Jurkat, Clone E6-1 (cell line): ENCODE measurements at places on chromosomes 11 and 22.

- DNase-seq: no peak
Measured at GRCh38 chr11:61820174-61820573, 3.4 kb upstream of the FADS1 start.

GRCh38 chr11:87369888-87370287, 332.2 kb downstream of the TMEM135 start:
- DNase-seq: no peak

- DNase-seq: no peak
Measured at GRCh38 chr11:69392104-69392653, 89.3 kb upstream of the LINC01488 start.

DNA sequence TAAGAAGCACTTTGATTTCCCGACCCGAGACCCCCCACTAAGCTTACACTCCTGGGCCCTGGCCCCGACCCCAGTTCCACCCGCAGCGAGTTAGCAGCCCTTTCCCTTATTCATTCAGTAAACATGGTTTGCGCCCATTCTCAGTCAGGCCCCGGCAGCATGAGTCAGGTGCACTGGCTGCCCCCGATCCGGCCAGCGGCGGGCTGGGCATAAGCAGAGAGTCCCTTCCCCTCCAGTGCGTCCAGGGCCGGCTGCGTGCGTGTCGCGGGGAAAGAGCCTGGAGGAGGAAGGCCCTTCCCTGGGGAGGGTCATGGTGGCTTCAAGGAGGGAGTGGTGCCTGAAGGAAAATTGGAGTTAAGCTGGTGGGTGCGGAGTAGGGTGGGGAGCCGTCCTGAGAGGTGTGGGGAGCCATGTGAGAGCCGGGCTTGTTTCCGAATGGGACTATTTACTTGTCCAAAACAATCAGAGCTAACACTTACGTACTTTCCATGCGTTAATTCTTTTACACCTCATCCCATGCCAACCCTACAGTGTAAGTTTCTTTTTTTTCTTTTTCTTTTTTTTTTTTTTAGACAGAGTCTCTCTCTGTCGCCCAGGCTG, 657 bp downstream of the IGHMBP2 start:
- DNase-seq: no peak
